ENCODE measurements at places on chromosomes 1 and 21.

GRCh38 chr1:234212764-234213657 lies 160.2 kb upstream of the COA6 start:
- DNase-seq = no peak

GRCh38 chr1:8392522-8392921 lies 74.6 kb downstream of the SLC45A1 start:
- no peak for DNase-seq

DNA sequence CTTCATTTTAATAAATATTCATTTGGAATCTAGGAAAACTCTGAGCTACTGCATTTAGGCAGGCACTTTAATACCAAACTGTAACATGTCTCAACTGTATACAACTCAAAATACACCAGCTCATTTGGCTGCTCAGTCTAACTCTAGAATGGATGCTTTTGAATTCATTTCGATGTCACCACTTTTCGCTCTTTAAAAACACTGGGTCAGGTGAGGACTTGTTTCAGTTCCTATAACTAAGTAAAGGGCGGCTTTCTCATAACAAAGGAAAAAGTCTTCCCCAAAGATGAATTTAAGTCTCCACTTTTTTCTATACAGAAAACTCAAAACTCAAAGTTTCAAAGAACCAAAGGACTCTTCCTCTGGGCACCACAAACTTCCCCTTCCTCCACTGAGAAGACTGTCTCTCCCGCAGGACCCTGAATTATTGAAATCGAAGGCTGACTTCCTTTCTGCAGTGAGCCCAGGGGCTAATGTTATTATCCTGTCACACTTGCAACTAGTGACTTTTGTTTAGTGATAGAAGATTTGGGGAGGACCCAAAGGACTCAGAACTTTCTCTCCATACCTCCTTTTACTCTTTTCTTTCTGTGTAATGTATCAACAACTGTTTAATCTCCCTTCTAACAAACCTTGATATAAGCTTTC lies 9.7 kb upstream of the DHX9 start:
- no peak for DNase-seq

DNA sequence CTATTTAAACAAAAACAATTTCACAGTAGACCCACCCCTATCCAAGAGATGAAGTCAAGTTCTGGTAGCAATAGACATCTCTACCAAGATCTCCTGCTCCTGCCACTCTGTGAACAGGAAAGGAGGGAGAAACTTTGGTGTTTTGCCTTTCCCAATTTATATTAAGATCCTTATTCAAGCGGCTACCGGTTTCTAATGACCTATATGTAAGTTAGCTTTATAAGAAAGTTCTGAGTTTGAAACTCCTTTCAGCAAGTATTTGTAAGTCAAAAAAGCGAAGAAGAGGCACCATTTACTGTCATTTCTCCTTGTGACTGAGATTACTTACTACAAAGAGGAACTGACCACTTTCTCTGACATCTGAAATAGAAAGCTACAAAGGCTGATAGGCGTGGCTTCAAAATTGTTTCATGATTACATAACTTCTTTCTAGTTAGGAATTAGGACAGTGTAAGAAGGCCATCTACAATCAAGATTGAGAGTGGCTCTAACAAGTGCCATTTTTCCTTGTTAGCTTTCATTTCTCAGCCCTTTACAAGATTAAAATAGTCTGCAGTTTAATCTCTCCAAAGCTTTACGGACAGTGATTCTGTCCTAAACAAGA lies at the start of gene MNDA:
TSS of gene MNDA (plus strand) at position 448 of the 604 bp plus-strand sequence. CDS start 10,803 bp downstream, outside the sequence.
- no peak for DNase-seq

- no peak for DNase-seq
These were observed 461.7 kb downstream of the PTPRU start for GRCh38 chr1:29698033-29698432.

GRCh38 chr1:12244078-12244477 lies 14.2 kb downstream of the VPS13D start:
- no peak for DNase-seq

DNA sequence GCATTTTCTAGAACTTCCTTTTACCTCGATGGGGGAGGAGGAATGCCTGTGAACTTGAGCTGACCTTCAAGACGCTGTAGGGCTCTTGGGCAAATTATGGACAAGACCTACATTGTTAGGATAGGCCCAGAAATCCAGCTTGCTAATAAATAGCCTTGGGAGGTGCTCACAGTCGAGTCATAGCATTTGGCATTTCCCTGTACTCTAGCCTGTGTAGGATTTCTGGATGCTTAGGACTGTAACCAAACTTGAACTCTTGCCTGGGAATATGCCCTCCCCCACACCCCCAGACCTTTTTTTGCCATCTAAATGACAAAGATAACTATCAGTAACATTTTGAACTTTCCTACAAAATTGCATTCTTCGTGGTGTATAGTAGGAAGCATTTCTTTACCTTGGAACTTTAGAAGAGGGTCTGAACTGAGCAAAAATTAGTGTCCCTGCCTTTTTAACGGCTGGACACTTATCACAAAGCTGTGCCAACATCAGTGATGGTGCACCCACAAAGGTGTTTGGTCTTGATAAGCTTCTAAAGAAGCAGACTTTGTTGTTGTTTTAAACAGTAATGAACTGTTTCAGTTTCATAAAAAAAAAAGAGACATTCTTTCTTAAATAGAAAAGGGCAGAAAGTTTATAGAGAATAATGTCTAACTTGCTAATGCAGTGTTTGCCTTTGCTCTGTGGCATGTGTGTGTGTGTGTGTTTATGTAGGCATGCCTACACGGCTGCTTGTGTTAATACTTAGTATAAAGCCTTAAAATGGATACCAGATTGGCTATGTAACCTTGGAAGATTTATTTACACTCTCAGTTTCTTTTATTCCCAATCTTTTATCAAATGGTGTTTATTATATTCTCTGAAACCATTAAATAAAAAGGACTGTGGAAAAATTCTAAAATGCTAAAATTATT lies 88.2 kb downstream of the NFIA start:
- no peak for DNase-seq

- no peak for DNase-seq
These were observed 29.5 kb downstream of the LDLRAP1 start for GRCh38 chr1:25572708-25573590.

DNA sequence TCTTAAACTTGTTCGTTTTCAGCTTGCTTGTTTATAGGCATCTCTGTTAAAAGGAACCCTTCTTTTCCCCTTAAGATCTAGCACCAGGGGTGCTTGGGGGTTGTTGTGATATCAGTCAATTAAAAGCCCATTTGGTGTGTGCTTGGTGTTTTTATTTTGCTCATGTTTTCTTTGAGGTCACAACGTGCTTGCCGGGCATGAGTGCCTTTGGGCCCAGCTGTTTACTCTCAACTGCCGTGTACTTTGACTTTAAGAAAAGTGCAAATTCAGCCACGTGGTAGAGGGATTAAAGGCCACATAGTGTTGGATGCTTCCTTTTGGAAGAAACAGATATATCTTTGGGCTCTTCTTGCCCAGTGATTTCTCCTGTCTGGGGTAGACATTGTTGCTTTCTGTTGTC lies 10.5 kb downstream of the ARID1A start:
- no peak for DNase-seq

DNA sequence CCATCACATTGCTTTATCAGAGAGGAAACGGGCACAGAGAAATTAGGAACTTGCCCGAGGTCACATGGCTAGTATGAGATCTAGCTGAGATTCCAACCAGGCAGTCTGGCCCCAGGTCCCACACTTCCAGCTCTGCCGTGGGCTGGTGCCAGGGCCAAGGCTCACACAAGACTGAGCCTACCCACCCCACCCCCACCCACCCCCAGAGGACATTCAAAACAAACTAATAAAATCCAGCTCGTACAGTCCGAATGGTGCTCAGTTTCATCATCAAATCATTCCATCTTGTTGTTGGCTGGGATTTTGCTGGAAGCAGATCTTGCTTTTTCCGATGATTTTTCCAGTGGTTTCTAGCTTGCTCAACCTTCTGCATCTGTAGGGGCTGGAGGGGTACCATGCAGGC lies 27.9 kb downstream of the MATN1 start:
- no peak for DNase-seq

DNA sequence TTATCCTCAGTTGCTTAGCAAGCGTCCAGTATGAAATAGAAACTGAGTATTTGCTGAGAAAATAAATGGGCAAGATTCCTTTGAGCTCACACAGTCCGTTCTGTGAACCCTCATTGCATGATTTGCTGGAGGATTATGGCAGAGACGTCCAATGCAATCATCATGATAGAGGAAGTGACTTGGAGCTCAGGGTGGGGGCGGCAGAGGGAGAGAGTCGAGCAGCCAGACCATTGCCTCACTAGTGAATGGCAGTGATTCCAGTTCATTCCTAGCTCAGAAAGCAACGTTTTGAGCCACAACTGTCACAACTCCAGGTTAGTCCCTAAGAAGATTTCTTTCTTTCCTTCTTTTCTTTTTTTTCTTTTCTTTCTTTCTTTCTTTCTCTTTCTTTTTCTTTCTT lies 27.5 kb upstream of the COL9A2 start:
- DNase-seq = peak; percentile 23

DNA sequence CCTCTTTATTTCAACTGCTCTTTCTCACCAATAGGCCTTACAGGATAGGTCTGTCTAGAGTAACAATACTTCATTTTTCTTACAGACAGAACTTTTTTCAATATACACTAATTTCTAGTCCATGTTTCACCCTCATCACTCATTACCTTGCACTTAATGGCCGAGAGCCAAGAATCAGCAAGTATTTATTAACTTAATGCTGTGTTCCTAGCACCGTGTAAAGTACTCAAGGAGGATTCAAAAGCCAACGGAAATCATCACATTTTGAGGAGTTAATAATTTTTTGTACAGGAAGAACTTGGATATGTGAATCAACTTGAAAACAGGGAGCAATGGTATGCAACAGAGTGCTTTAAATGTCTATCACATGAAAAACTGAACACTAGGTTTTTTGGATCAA lies 102.0 kb downstream of the PTPN14 start:
- no peak for DNase-seq

DNA sequence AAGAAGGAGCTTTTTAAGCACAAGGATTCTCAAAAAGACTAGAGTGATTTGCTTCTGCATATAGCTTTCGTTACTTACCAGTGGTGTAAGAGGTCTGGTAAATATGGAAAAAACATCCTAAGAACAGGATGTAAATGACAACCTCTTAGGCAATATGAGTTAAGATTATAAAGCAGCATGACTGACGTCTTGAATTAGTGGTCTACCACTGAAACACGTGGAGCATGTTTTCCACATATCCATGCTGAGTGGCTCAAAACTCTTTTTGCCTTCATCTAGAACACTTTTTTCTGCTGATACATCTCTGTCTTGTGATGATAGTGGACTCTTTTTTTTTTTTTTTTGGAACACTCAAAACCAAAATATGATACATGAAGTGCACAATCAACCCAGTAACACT lies 44.6 kb downstream of the RCAN1 start:
- no peak for DNase-seq

GRCh38 chr1:23559985-23560741 lies 862 bp upstream of the ID3 start:
- DNase-seq = no peak

GRCh38 chr1:109882288-109883245 lies 28.1 kb upstream of the CSF1 start:
- no peak for DNase-seq

DNA sequence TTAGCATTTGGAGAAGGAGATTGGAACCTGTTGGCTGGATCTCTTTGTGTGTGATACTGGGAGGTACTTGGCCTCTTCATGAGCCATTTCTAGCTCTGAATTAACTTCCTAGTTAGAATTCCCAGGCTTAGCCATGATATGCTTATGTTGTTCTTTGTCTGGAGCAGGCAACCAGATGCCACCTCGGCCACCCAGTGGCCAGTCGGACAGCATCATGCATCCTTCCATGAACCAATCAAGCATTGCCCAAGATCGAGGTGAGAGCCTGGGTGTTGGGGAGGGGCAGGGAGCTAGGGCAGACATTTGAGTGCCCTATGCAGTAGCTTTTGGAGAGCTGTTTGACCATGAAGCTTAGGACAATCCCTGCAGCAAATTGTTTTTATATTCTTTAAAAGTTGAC lies 26.5 kb upstream of the PIGV start:
- no peak for DNase-seq

GRCh38 chr1:109704173-109704572 lies 7.9 kb upstream of the GSTM5 start:
- no peak for DNase-seq

DNA sequence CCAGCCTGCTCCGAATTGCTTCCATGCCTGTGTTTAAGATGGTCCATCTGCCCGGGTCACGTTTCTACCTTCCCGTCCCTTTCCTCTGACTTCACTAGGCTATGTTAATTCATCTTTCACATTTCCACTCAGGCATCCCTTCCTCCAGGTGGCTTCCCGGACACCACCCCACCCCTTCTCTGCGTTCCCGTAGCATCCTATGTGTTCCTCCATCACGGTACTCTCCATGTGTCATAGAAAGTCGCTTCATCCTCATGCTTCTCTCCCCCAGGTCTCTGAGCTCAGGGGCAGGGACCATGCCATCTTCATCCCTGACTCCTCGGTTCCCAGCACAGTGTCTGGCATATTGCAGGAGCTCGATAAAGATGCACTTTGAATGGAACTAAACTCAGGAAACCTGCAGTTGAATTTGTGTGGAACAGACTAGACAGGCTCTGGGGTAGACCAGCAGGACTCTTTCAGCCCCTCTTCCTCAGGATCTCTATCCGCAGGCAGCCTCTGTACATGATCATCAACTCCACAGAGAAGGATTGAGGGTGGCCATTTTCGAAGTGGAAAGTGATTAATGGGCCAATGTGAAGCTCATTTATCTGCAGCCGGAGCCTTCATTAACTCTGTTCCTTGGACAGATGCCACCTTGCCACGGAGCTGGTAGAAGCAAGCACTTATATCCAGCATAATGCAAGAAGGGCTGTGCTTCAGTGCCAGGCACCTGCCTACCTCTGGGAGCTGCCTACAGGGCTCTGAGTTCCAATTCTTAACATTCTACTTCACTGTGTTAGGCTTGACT lies 9.1 kb downstream of the C1orf226 start:
- DNase-seq = no peak

- DNase-seq = no peak
These were observed at the start of gene DENND4B for GRCh38 chr1:153946622-153947241. DENND4B (minus strand) TSS chr1:153946718; CDS start chr1:153944374, 2,344 bp downstream.

DNA sequence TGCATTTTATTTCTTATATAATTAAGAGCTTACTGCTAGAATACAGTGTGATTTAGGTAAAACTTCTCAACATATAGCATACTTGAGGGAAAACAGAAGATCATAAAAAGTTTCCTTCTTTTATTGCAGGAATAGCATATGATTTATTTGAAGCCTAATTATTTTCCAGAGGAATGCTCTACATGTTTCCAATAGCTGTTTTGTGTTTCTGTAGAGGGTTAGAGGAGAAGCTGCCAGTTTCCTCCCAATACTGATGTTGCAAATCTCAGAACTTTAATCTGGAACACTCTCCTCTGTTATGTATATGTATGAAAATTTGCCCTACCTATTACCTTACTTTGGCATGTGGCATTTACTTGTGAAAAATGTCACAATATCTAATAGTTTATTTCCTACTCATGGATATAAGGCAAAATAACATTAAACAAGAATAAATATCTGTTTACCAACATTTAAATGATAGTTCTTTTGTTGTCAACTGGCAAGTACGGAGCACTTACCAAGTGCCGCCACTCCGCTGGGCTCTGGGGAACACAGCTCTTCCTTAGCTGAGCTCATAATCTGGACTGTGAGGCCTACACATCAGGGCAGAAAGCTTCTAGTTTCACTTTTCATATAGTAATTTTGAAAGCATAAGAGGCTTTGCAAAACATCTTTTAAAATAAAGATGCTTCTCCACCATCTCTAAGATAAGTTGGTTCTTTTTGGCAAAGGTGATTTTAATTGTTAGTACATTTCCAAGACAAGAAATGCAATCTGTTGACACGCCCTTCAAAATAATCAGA lies 239.8 kb upstream of the C1orf105 start:
- no peak for DNase-seq

GRCh38 chr1:63877816-63878215 lies 104.0 kb downstream of the ROR1 start:
- DNase-seq = no peak
